ENCODE measurements at places on chromosomes 5 and 9. TPM values are rescaled to one million over a fixed set of nuclear protein-coding genes. Genes with fewer than 3 reads are reported as not detected.

DNA sequence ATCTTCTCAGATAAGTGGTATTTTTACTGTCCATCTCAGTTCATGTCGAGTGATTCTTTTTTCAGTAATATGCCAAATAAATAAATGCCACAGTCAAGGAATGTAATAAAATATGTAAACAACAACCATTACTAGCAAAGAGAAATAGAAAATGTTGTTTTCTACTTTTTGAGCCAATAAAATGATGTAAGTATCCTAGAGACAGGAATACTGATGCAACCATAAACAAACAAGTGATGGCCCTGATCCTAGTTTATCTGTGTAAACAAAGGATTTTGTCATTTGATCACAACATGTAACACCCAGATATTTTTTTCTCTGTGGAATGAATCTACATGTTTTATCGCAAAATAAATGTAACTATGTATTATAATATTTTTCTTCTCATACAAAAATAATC lies 1852.8 kb downstream of the EFNA5 start:
- no peak for DNase-seq

IRF1 gene
- total RNA-seq = 12.7 TPM

MAMDC4 gene
- total RNA-seq = 12.8 TPM

DOCK2 gene
- 7.9 TPM for total RNA-seq

Data from Right ventricle myocardium inferior (tissue), 1 donor.